ENCODE measurements at places on chromosomes 6 and 20.

DNA sequence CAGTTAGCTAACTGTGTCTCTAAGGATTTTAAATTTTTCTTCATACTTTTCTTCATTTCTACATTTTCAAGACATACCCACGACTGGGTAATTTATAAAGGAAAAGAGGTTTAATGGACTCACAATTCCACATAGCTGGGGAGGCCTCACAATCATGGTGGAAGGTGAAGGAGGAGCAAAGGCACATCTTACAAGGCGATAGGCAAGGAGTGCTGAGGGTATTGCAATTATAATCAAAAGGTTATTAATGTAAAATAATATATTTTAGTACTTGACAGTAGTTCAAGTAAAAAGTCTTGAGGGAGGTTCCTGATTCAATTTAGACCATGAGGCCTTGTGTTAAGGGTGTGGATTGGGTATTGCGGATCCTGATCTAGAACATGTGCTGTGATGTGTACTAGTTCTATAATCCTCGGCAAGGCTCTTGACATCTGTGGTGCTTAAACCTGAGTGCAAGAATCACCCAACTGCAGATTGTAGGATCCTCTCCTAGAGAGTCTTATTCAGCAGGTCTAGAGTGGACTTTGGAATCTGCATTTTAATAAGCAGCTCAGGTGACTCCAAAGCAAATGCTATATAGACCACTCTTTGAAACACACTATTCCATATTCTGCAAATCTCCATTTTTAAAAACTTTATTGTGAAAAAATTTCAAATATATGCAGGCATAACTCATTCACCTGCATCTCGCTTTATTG lies 7.2 kb upstream of the ABCC10 start:
- no peak for DNase-seq

DNA sequence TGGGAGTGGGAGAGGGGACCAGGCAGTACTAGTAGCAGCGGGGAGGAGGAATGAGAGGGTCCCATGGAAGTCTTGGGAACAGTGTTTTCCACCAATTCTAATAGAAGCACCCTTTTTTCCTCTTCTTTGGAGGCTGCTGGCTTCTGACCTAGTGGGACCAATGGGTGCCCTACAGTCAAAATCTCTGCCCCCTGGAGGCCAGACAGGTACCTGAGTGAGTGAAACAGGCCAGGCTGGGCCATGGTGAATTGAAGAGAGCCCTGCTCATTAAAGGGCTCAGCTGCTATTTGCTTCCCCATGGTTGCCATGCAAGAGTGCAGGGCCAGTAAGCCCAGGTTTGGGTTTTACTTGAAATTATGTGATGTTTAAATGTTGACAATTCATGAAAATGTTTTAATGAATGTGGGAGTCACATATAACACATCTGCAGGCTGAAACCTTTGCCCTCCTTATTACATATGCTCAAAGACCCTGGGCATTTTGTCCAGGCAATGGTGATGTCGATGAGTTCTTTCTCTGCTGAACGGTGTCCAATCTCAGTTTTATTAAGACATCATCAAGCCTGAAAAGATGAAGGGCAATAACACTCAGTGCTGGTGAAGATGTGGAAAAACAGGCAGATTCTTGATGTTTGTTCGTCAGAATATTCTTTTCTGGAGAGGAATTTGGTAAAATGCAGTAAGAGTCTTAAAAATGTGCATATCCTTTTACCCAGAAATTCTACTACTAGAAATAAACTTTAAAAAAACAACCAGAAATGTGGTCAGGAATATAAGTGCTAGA lies 42.3 kb upstream of the OCSTAMP start:
- no peak for DNase-seq

GRCh38 chr6:131717836-131718542 lies 7.2 kb upstream of the CTAGE9 start:
- DNase-seq = no peak

- DNase-seq = no peak
Observed at GRCh38 chr6:159061805-159062563, 17.2 kb upstream of the TAGAP start.

- DNase-seq = no peak
Observed at GRCh38 chr20:6333110-6333509, 210.3 kb upstream of the FERMT1 start.

DNA sequence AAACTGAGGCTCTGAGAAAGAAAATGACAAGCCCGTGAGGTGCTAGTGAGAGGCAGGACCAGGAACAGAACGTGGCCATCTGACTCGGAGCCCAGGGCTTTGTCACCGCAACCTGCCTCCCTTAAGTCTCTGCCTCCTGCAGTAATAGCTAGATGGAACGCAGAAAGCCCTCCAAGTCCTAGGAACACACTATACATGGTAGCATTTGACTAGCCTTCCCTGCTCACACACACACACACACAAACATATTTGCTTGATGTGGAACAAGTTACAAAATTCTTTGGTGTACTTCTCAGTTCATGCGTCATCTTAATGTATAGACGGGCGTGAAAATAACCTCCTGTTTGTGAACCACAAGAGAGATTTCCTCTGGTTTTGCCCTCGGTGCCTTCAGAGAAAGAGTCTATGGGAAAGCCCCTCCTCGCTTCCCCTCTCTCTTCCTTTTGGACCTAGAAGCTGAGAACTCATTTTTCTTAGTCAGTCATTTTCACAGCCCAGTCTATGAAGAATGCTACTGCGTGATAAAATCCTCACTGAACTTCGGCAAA lies 38.8 kb downstream of the C6orf52 start:
- DNase-seq = no peak

DNA sequence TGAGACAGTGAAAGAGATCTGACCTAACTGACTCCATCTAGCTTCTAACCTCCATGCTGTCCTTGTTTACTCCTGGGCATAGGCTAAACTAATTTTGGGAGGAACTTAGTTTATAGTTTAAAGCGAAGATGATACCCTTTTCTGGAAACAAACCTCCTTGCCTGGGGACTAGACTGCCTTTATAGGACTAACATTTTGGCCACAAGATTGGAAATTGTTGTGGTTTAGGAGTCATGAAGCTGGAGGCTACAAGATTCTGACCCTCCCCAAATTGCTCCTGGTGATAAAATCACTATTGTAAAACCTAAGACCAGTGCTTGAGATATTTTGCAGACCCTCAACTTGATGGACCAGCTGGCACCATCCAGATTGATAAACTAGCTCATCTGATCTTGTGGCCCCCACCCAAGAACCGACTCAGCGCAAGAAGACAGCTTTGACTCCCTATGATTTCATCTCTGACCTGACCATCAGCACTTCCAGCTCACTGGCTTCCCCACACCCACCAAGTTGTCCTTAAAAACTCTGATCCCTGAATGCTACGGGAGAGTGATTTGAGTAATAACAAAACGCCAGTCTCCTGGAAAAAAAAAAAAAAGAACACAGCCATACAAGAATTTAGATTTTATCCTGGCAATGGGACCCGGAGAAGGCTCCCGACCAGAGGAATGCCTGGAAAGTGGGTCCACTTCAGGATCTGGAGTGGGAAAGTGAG lies 63.0 kb downstream of the ABHD12 start:
- DNase-seq = no peak

DNA sequence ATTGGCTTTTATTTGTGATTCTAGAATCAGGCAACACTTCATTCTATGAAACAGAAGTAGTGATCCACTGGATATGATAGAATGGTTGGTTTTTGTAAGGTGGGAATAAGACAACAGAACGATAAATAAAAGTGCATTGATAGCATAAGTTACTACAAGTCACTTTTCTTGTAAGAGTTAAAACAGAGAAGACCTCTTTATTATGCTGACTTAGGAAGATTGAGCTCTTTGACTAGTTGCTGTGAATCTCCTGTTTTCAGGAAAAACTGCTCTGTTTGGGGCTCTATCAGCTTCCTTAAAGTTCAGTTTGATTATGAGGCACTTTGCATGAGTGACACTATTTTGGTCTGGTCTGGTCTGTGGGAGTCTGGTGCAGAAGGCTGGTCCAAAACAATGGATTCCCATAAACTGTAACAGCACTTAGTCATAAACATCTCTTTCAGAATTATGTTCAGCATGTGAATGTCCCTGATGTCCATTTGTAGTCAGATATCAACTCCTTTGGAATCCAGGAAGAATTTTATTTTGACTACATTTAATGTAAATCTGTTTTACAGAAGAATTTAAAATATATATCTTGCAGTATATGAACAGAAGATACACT lies 35.0 kb upstream of the DSE start:
- DNase-seq = no peak

GRCh38 chr6:128280960-128281359 lies 239.4 kb downstream of the PTPRK start:
- DNase-seq = no peak

DNA sequence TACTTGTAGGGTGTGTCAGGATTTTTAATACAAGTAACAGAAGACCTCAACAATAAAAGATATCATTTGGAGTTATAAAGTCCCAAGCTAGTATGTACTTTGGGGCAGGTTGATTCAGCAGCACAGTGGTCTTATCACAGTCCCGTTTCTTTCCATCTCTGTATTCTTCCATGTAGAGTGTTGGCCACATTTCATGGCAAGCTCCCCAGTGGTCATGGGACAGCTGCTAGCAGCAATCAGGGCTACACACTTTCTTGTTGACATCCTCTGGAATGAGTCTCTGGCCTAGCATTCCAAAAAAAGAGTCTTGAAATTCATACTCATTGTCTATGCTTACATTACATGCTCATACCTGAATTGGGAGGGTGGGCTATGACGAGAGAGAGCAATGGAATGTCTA lies 53.2 kb downstream of the SOBP start:
- DNase-seq = no peak

GRCh38 chr20:13148402-13148801 lies 72.7 kb upstream of the ISM1 start:
- DNase-seq = no peak

DNA sequence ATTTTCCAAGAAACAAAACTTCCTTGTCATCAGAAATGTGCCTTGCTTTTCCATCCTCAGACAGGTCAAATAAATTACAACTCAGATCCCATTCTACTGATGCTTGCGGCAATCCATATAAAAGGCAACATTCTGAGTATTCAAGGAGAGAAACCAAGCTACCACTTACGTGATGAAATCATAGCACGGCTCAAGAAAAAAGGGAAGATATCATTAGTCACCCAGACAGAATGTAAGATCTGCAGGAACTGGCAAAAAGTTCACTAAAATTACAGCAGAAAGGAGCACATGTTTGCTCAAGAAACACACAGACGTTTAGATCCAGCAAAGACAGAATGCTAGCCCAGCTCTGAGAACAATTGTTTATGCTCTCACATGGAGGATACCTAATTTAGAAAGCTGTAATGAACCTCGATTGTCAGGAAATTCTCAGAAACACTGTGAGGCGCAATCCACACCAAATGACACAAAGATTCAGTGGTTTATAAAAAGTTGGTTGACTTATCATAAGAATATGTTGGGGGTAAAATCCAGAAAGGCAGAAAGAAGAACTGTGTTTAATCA lies 304.2 kb downstream of the ADGRG6 start:
- DNase-seq = no peak

- DNase-seq = no peak
Observed at GRCh38 chr6:126738641-126739040, 379.8 kb upstream of the RSPO3 start.

- no peak for DNase-seq
Observed at GRCh38 chr6:36800223-36801076, 38.8 kb downstream of the CPNE5 start.

- DNase-seq = no peak
Observed at GRCh38 chr6:8551386-8551785, 116.0 kb upstream of the SLC35B3 start.

- no peak for DNase-seq
Observed at GRCh38 chr6:163738304-163738703, 323.8 kb downstream of the QKI start.

GRCh38 chr6:35582315-35582714 lies 69.6 kb upstream of the TULP1 start:
- DNase-seq = no peak

DNA sequence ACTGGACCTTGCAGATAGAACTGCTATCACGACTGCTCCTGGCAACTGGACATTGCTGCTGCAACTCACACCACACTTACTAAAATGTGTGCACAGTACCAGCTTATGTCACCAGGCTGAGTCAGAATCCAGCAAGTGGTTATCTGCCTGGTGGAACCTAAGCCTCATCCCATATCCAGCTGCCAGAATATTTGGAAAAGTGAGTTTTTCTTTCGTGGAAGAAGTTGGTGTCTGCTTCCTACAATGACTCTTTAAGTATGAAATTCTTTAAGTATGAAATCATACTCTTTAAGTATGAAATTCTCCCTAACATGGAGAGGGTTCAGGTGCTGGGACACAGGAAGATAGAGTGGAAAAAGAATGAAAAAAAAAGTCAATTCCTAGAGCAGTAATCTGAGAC lies 16.4 kb upstream of the POLR1H start:
- no peak for DNase-seq

DNA sequence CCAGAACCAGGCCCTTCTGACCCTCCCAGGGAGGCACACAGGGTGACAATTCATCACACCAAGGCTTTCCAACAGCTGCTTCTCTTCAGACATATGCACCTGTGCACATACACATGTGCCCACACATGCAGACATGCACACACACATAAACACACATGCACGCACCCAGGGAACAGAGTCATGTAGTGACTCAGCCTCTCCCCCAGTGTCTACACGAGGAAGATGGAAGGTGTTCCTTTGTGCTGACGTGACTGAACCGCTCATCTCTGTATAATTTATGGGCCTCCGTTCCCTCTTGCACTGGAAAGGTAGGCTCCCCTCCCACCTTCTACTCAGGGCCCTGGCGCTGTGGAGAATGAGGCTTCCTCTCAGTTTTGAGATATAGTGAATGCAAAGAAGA lies 23.8 kb upstream of the PLEKHG1 start:
- DNase-seq = no peak

DNA sequence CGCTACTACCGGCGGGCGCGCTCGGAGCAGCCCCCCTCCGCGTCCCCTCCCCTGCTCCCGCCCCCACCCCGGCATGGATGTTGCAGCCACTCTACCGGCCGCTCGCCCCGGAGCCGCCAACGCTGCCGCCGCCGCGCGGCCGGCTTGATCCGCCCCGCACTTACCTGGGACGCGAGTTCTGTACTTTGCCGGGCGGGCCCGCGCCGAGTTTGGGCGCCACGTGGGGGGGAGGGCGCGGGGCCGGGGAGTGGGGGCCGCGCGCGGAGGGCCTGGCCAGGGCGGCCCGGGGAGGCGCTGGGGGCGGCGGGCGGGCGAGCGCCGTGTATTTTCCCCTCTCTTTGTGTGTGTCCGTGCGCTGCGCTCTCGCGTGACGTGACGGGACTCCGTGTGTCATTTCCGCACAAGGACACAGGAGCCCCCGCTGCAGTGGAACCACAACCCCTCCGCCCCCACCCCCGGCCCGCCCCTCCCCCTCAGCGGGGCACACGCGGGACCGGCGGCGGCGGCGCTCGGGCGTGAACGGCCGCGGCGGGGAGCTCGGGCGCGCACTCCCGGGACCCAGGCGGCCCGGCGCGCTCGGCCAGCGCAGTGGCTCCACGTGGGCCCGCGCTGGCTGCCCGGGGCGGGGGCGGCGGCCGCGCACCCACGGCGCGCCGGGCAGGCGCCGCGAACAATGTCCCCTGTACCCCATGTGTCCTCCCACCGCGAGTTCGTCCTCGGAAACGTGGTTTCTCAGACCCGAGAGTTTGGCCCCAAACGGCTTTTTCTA lies at the start of gene BEND3:
Gene BEND3 (minus strand): TSS at position 590 of the 769 bp plus-strand sequence. CDS start 16,230 bp downstream, outside the sequence.
- no peak for DNase-seq

GRCh38 chr20:35010405-35011192 lies 54.9 kb downstream of the MYH7B start:
- DNase-seq = no peak

GRCh38 chr6:34865107-34865506 lies 22.7 kb downstream of the TAF11 start:
- DNase-seq = no peak

GRCh38 chr6:25556516-25556915 lies 95.5 kb upstream of the SCGN start:
- DNase-seq = peak; percentile 47

- DNase-seq = no peak
Observed at GRCh38 chr6:3228046-3228671, 706 bp upstream of the TUBB2B start.

- DNase-seq = no peak
Observed at GRCh38 chr20:18466574-18466893, 296 bp downstream of the DZANK1 start.
